B cell (primary cell): ENCODE measurements at places on chromosomes 5 and 9. TPM values are rescaled to one million over a fixed set of nuclear protein-coding genes. Genes with fewer than 3 reads are reported as not detected.

- DNase-seq = peak; percentile 58
- H3K4me1 ChIP-seq = peaks cover 18% of the 10 kb centered on the region
- no peaks in the 10 kb centered on the region for H3K27me3 ChIP-seq
- no peak overlapping the region for H3K27ac ChIP-seq
Measured at GRCh38 chr9:90204128-90204831, 438.3 kb downstream of the DIRAS2 start.

DNA sequence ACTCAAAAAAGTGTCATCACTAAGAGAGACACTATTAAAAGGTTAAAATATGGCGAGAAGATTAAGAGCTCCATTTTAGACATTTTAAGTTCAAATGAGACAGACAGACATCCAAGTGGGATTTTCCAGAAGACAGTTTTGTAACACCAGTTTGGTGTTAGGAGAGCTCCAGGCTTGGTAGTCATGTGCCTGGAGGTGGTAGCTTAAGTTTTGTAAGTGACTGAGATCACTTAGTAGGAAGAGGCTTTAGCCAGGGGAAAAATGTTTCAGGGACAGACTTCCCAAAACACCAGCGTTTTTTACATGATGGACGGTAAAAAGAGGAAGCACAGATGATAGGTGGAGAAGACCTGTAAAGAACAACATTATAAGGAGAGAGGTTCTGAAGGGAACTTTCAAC, 150.3 kb downstream of the GIN1 start:
- no peak for DNase-seq
- no peak overlapping the region for H3K27ac ChIP-seq
- no peak overlapping the region for H3K4me3 ChIP-seq
- H3K4me1 ChIP-seq = no peaks in the 10 kb centered on the region
- no peaks in the 10 kb centered on the region for H3K36me3 ChIP-seq
- H3K27me3 ChIP-seq = no peaks in the 10 kb centered on the region

DNA sequence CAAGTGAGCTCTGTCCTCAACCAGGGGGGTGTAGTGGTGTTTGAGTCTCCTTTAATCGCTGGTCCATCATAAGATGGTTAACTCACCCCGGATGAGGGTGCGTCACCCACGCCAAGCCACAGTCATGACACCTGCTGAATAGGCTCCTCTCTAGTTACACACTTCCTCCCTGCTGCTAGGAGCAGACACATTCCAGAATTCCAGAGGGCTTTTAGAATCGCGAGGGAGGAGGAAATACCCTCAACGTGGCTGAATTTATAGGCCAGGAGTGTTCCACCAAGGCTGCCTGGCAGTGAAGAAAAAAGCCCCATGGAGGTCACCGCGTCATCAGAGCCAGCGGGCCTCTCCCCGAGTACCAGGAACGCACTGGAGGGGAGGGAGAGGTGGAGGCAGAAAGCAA, 5.1 kb downstream of the GLRX start:
- H3K4me1 ChIP-seq = peaks cover 50% of the 10 kb centered on the region
- H3K36me3 ChIP-seq = peaks cover 1% of the 10 kb centered on the region
- peak overlapping the region; percentile 64 for H3K4me3 ChIP-seq
- no peaks in the 10 kb centered on the region for H3K27me3 ChIP-seq
- DNase-seq = no peak

PKD2L2 gene
- 0.37 and 0.63 TPM in 2 replicates for total RNA-seq

- H3K4me1 ChIP-seq = peaks cover 24% of the 10 kb centered on the region
- DNase-seq = no peak
- no peaks in the 10 kb centered on the region for H3K27me3 ChIP-seq
- no peak overlapping the region for H3K27ac ChIP-seq
- H3K4me3 ChIP-seq = no peak overlapping the region
Measured at GRCh38 chr9:20995616-20996015, 35.8 kb downstream of the HACD4 start.

OGN gene
- not detected in 2 replicates for total RNA-seq

DNA sequence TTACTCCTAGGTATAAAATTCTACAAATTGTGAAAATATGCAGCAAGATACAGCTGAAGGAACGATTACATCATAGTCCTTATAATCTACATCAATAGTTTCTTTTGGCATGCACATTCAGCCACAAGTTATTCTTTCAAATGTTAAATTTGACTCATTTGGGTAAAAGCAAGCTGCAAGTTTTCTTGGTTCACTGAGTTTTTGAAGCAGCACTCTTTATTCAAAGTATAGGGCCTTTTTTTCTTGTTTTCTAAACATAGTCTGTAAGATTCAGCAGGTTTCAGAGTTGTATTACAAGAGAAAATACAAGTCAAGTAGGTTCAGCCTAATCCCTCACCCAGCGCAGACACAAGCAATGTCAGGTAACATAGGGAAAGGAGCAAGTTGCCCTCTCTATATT, 981.5 kb downstream of the PTPRD start:
- no peak overlapping the region for H3K4me3 ChIP-seq
- no peaks in the 10 kb centered on the region for H3K27me3 ChIP-seq
- no peak overlapping the region for H3K27ac ChIP-seq
- no peaks in the 10 kb centered on the region for H3K36me3 ChIP-seq
- no peak for DNase-seq

GRCh38 chr5:16791036-16791705, 144.9 kb downstream of the MYO10 start:
- H3K4me1 ChIP-seq = no peaks in the 10 kb centered on the region
- no peaks in the 10 kb centered on the region for H3K36me3 ChIP-seq
- no peaks in the 10 kb centered on the region for H3K27me3 ChIP-seq
- no peak overlapping the region for H3K4me3 ChIP-seq
- peak; percentile 55 for DNase-seq

DNA sequence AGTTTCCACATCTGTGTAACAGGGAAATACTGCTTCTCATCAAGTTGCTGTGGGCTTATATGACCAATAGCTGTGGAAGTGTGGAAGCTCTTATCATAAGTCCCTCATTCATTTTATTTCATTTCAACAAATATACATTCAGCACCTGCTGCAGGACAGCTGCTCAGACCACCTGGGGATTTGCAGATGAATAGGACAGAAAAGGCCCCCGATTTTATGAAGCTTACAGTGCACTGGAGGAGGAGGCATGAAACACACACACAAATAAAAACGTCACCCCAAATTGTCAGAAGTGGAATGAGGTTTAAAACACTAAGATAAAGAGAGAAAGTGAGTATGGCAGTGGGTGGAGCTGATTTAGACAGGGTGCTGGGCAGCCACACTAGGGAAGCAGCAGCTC, 107.2 kb downstream of the DRD1 start:
- no peaks in the 10 kb centered on the region for H3K27me3 ChIP-seq
- no peak overlapping the region for H3K4me3 ChIP-seq
- no peak overlapping the region for H3K27ac ChIP-seq
- no peaks in the 10 kb centered on the region for H3K36me3 ChIP-seq
- no peaks in the 10 kb centered on the region for H3K4me1 ChIP-seq

DNA sequence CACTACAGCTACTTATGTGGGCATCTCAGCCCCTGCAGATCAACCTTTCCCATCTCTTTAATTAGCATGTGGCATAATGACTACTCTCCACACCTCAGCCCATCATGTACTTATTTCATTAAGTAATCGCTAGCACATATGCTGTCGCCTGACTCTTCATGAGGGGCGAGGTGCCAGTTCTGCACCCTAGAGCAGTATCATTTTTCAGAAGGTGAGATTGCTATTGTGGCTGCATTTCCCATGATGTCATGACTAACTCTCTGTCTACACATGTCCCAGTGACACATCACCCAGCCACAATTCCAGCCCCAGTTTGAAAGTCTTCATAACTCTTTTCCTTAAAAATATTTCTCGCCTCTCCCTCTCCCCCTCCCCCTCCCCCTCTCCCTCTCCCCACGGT, 7.6 kb upstream of the F2RL1 start:
- H3K27ac ChIP-seq = no peak overlapping the region
- no peak overlapping the region for H3K4me3 ChIP-seq
- DNase-seq = no peak
- H3K36me3 ChIP-seq = no peaks in the 10 kb centered on the region

GRCh38 chr5:76046741-76047140, 36.4 kb upstream of the SV2C start:
- H3K4me1 ChIP-seq = no peaks in the 10 kb centered on the region
- H3K36me3 ChIP-seq = no peaks in the 10 kb centered on the region
- H3K27ac ChIP-seq = no peak overlapping the region
- H3K4me3 ChIP-seq = no peak overlapping the region
- no peak for DNase-seq

RECK gene
- 7.7 and 7.9 TPM in 2 replicates for total RNA-seq

GRCh38 chr9:130806327-130806716, 28.7 kb upstream of the ABL1 start:
- no peaks in the 10 kb centered on the region for H3K27me3 ChIP-seq
- H3K27ac ChIP-seq = no peak overlapping the region
- no peak for DNase-seq
- H3K4me3 ChIP-seq = no peak overlapping the region
- H3K4me1 ChIP-seq = peaks cover 14% of the 10 kb centered on the region

SQSTM1 gene
- total RNA-seq = 400 and 451 TPM in 2 replicates

- H3K27me3 ChIP-seq = no peaks in the 10 kb centered on the region
- H3K4me1 ChIP-seq = peaks cover 28% of the 10 kb centered on the region
- DNase-seq = no peak
Measured at GRCh38 chr9:86356871-86357866, 3.0 kb upstream of the TUT7 start.

- no peak overlapping the region for H3K27ac ChIP-seq
- peaks cover 40% of the 10 kb centered on the region for H3K4me1 ChIP-seq
- no peaks in the 10 kb centered on the region for H3K36me3 ChIP-seq
- no peak overlapping the region for H3K4me3 ChIP-seq
- DNase-seq = no peak
Measured at GRCh38 chr5:56319526-56320181, 86.5 kb upstream of the ANKRD55 start.

DNA sequence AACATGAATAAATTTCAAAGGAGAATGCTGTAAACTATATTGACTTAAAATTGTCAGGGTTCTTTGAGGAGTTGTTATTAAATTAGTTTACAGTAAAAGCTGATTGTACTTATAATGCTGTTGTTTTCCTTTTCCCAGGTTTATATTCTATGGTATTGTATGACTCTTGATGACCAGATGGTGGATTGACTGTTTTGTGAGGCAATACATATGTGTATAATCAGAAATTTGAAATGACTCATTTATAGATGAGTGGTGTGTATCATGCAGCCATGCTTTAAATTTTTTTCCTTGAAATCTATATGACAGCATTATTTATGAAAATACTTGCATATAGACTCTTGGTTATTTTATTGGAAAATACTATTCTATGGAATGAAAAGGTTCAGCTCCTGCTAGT, 195.3 kb downstream of the CNTLN start:
- H3K4me1 ChIP-seq = no peaks in the 10 kb centered on the region
- H3K27ac ChIP-seq = no peak overlapping the region
- DNase-seq = no peak
- H3K36me3 ChIP-seq = no peaks in the 10 kb centered on the region
- no peak overlapping the region for H3K4me3 ChIP-seq
- H3K27me3 ChIP-seq = no peaks in the 10 kb centered on the region

DNA sequence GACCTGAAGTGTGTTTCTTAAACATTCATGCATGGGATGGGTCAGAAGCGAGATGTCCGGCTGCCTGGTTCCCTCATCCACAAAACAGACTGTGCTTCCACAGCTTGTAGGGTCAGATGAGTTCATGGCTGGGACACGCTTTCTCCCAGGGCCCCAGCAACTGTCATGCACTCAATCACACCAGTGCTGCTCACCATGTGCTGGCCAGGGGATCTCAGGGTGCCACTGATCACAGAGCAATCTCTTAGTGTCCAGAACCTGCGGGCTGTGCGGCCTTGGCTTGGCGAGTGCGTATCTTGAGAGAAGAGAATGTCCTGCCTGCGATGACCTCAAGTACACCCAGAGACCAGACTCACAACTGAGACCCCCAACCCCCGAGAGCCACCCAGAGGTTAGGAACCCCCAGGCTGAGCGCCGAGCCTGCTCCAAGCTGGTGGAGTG, 26.0 kb upstream of the FCN2 start:
- H3K27me3 ChIP-seq = no peaks in the 10 kb centered on the region
- no peak overlapping the region for H3K4me3 ChIP-seq
- DNase-seq = no peak
- no peak overlapping the region for H3K27ac ChIP-seq
- no peaks in the 10 kb centered on the region for H3K36me3 ChIP-seq
- no peaks in the 10 kb centered on the region for H3K4me1 ChIP-seq

- DNase-seq = no peak
- H3K36me3 ChIP-seq = no peaks in the 10 kb centered on the region
- H3K27me3 ChIP-seq = no peaks in the 10 kb centered on the region
Measured at GRCh38 chr9:134962065-134962972, 44.6 kb upstream of the FCN1 start.

SLF1 gene
- 12.5 and 15.2 TPM in 2 replicates for total RNA-seq

C5orf52 gene
- total RNA-seq = not detected in 2 replicates

DNA sequence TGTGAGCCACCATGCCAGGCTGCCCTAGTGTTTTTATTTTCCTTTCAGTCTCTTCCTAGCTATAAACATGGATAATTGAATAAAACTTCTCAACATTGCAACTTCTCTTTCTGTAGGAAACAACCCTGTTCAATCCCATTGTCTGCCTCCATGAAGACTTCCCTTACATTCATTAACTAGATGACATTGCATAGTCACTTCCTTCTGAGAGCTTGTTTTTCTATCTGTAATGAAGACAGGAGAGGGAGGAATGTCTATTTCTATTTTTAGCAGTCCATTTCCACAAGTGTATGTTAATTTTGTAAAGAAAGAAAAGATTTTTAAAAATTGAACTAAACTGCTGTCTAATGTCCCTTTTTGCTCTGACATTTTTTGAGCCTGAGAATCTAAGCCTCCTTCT, 55.6 kb upstream of the MELK start:
- no peaks in the 10 kb centered on the region for H3K36me3 ChIP-seq
- H3K27ac ChIP-seq = no peak overlapping the region
- H3K27me3 ChIP-seq = no peaks in the 10 kb centered on the region

ATOSB gene
- 6.5 and 7.0 TPM in 2 replicates for total RNA-seq

LPAR1 gene
- total RNA-seq = not detected in 2 replicates

OR1J2 gene
- not detected in 2 replicates for total RNA-seq

DNA sequence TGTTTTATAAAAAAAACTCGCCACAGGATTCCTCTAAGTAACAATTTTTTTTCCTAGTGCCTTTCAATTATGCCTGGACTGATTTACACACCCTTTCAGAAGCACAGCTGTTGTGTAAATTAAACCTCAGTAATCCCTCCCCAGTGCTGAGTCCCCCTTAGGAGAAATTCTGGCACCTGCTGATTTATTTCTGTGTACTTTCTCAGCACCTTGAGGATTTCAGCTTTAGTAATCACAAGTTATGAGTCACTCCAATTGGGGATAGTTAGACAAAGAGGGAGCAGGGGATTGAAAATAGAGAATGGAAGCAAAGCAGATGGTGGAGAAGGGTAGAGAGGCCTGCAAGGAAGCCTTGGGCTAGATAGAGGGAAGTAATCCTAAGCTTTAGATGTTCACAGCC, 171.7 kb downstream of the TTLL11 start:
- H3K4me1 ChIP-seq = no peaks in the 10 kb centered on the region
- no peak overlapping the region for H3K4me3 ChIP-seq
- DNase-seq = no peak
